ENCODE measurements at places on chromosomes 7 and 10.

- no peak for DNase-seq
Observed at GRCh38 chr7:101235522-101235921, 2.1 kb downstream of the CLDN15 start.

GRCh38 chr10:105171945-105172344, 530.9 kb downstream of the SORCS3 start:
- DNase-seq, result no peak

- DNase-seq, result no peak
Observed at GRCh38 chr7:37984750-37985390, 64.4 kb downstream of the EPDR1 start.

- DNase-seq, result no peak
Observed at GRCh38 chr10:17736223-17736622, 15.8 kb upstream of the TMEM236 start.

- DNase-seq, result no peak
Observed at GRCh38 chr10:76621886-76622620, 1015.6 kb downstream of the KCNMA1 start.

GRCh38 chr10:108868881-108869280, 1054.4 kb downstream of the XPNPEP1 start:
- no peak for DNase-seq

- no peak for DNase-seq
Observed at GRCh38 chr10:4838743-4839142, 12.7 kb downstream of the AKR1E2 start.

DNA sequence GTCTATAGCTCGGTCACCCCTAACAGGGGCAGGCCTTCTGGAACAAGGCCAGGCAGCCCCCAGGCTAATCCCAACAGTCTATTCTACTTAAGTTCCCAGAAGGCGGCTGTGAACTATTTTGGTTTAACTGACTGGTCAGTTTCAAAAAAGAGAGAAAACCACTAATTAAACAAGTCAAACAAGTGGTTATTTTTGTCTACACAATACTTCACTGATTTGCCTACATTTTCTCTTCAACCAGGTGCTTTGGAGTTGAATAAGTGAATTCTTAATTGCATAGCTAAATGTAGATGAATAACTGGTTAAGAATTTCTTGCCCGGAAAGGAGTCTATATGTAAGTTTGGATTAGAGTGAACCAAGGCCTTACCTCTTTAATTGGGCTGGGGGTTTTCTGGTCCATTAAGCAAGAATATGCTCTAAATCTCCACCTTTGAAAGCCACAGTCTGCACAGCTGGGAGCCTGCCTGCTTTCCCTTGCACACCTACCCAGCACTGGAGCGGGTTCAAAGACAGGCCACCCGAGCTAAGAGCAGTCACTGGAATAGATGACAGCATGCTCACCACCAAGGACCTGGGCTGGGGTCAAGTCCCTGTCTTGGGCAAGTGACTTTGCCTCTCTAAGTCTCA, 70.4 kb downstream of the TBXAS1 start:
- no peak for DNase-seq

DNA sequence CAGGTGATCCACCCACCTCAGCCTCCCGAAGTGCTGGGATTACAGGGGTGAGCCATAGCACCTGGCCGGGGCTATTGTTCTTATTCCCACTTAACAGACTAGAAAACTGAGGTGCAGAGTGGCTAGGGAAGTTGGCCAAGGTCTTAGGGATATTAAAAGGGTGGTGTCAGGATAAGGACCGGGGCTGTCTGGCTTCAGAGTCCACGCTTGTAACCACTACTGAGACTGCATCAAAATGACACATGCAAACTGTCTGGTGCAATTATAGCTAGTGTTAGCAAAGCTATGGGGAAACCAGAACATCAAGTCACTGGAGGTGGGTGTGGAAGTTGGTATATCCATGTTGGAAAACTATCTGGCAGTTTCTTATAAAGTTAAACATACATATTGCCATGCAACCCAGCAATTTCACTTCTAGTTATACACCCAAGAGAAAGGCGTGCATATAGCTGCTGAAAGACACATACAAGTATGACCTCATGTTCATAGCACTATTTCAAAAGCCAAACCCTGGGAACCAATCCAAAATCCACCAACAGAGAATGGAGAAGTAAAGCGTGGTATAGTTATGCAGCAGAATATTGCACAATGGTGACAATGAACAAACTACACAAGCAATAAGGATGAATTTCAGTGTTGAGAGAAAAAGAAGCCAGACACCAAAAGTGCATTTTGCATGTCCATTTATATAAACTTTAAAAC, 33.9 kb upstream of the EEPD1 start:
- no peak for DNase-seq

- no peak for DNase-seq
Observed at GRCh38 chr7:24884401-24884800, 95.6 kb downstream of the OSBPL3 start.

DNA sequence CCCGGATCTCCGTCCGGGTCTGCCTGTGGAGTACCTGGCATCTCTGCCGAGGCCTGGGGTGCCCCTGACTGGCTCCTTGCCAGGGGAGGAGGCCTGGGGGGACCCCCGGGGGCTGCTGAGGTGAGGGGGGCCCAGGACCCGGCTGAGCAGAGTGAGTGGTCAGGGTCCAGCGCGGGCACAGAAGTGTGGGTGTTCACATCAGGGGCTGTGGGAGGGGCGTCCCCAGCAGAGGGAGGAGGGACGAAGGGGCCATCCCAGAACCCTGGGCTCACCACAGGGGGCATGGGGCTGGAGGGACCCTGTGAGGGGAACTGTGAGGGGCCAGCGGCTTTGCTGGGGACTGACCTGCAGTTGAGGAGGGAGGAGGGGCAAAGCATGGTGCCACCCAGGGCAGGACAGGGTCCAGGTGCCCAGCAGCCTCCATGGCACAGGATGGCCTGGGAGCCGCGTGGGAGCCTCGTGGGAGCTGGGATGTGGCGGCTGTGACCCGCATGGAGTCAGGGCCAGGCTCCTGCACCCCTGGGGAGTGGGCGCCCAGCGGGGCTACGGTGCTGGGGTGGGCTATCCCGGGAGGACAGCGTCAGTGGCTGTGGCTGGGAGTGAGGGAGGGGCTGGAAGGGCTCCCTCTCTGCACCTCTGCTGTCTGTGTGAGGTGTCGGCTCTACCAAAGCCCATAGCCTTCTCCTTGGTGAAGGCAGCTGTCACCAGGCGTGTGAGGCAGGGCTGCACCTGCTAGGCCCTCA, 91.2 kb downstream of the DNAJB6 start:
- DNase-seq, result no peak

GRCh38 chr10:65032867-65033769, 1511.9 kb downstream of the REEP3 start:
- no peak for DNase-seq

- no peak for DNase-seq
Observed at GRCh38 chr10:114246679-114247305, 7.7 kb downstream of the VWA2 start.

DNA sequence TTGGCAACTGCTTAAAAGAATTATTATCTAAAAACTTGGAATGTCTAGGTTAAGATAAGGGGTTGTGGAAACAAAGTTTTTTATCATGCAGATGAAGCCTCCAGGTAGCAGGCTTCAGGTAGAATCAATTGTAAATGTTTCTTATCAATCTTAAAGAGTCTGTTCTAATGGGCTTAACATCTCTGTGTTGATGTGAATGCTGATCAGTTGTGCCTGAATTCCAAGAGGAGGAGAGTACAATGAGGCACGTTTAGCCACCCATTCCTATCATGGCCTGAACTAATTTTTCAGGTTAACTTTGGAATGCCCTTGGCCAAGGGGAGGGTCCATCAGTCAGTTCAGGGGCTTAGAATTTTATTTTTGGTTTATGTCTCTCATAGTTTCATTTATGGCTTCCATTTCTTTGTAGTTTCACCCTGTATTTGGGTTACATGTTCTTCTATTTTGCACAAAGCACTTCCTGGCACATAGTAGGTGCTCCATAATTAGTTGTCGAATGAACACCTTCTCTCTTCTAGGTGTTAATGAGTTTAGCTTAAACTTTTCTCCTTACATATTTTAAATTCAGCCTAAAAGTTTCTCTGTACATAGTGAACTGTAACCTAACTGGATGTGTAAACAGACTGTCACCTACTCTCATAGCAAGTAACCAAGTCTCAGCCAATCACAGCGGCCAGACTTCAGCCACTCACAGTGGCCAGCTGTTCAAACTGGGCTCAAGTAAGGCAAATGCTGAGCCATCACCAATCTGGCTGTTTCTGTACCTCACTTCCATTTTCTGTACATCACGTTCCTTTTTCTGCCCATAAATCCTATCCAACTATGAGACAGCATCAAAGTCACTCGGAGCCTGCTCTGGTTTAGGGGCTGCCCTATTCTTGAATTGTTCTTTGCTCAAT, 34.7 kb downstream of the ALOX5 start:
- no peak for DNase-seq

DNA sequence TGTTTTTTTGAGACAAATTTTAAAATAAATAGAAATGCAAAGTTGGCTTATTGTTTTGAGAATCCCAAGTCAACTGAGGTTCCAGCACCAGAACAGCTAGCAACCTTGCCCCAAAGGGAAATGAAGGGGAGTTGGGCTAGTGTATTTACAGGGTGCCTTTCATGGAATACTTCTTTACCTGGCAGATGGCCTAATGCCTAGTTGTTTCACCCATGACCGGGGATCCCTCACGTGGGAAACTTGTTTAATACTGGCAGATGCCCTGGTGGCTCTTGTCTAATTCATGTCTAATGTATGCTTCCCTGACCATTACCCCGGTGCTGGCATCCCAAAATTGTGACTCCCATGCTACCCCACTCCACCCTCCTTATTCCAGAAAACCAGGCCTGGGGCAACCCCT, 861.1 kb upstream of the ZWINT start:
- DNase-seq, result no peak

DNA sequence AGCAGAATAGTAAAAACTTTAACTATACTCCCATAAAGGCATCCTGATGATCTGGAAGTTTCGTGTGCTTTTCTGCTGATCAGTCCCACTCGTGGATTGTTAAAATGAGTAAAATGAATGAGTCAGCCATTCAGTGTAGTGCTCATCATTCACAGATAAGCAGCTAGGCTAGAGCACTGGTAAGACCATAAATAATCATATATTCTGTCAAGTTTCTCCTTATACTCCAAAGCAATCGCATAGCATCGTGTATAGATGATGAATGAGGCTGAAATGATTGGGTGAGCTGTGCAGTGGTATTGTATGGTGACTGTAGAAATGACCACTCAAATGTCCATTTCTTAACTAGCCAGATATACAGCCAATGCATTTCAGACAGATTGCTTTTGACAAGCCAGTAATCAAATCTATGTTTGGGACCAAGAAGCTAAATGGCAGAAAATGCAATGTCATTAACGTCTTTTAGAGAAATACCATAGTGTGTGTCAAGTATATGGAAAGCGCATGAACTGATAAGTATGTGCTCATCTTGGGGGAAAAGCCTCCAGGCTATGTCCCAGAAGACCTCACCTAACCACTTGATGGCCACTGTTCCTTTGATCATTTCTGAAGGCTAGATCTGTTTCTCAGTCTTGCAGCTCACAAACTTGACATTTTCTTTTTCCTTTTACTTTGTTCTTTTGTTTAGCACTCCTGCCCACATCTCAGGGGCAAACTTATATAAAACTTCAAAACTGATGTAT, 227.2 kb upstream of the FAM3C start:
- DNase-seq, result no peak

GRCh38 chr7:38669965-38670520, 38.9 kb upstream of the AMPH start:
- no peak for DNase-seq

- DNase-seq, result no peak
Observed at GRCh38 chr7:151843181-151843580, 33.7 kb downstream of the PRKAG2 start.

DNA sequence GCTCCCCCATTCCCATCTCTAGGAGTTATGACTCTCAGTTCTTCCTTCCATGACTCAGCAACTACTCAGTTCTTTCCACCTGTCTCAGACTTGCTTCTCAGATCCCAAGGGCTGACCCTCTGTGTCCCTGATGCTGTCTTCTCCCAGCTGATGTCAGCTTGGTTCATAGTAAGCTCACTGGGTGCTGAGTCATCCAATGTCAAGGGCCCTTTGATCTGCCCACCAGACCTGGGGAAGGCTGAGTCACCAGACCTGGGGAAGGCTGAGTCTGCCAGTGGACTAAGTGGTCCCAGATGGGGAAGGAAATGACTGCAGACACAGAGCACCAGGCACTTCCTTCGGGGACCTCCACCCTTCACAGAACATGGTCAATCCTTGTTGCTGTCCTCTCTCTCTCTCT, 76.1 kb upstream of the ZEB1 start:
- DNase-seq, result peak; percentile 28

- DNase-seq, result no peak
Observed at GRCh38 chr10:26439406-26440087, 1.4 kb downstream of the APBB1IP start.

GRCh38 chr10:63760034-63760707, 239.0 kb downstream of the REEP3 start:
- DNase-seq, result no peak

GRCh38 chr7:150989456-150989855, 1.4 kb upstream of the NOS3 start:
- DNase-seq, result no peak

GRCh38 chr7:31925753-31926454, 144.3 kb downstream of the PDE1C start:
- no peak for DNase-seq
